Panc1 (cell line): ENCODE measurements at places on chromosomes 6 and 20. TPM values are rescaled to one million over a fixed set of nuclear protein-coding genes. Genes with fewer than 3 reads are reported as not detected.

GRCh38 chr20:38112261-38112929 lies 52.7 kb downstream of the TGM2 start:
- DNase-seq: no peak

GRCh38 chr20:9262653-9263194 lies 193.8 kb downstream of the PLCB4 start:
- DNase-seq: no peak

GRCh38 chr20:62795023-62795761 lies 1.1 kb upstream of the MRGBP start:
- peak; percentile 27 for DNase-seq

Gene ZNF391
- total RNA-seq: 4.4 TPM

Gene SEMG1
- total RNA-seq: not detected

Gene LY6G5C
- total RNA-seq: 0.62 TPM
